Stimulated activated CD4-positive, alpha-beta T cell treated with anti-CD3 and anti-CD28 coated beads, Interleukin-15, amount 100 ng/mL, for 1 hour (primary cell): ENCODE measurements at places on chromosomes 1 and 21.

DNA sequence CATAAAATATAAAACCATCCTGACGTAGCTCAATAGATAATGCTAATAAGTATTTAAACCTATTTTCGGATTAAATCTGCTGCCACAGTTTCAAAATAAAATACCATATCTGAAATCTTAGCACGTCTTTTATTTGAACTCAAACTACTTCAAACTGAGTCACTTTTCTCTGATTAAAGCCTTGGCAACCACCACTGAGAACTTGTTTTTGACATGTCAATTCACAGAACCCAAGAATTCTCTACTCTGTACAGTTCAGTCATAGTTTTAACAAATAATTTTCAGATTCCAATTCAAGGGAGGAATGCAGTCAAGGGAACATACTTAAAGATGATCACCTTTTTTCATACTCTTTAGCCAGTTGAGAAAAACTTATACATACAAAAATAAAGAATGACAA lies 643.2 kb downstream of the KCNT2 start:
- DNase-seq = no peak

GRCh38 chr1:94014635-94015488 lies 105.6 kb upstream of the GCLM start:
- no peak for DNase-seq

GRCh38 chr1:65231718-65232330 lies 77.5 kb upstream of the DNAJC6 start:
- no peak for DNase-seq

GRCh38 chr1:83508485-83509151 lies 490.3 kb downstream of the TTLL7 start:
- no peak for DNase-seq

- no peak for DNase-seq
Measured at GRCh38 chr1:115310581-115311473, 27.2 kb downstream of the NGF start.

DNA sequence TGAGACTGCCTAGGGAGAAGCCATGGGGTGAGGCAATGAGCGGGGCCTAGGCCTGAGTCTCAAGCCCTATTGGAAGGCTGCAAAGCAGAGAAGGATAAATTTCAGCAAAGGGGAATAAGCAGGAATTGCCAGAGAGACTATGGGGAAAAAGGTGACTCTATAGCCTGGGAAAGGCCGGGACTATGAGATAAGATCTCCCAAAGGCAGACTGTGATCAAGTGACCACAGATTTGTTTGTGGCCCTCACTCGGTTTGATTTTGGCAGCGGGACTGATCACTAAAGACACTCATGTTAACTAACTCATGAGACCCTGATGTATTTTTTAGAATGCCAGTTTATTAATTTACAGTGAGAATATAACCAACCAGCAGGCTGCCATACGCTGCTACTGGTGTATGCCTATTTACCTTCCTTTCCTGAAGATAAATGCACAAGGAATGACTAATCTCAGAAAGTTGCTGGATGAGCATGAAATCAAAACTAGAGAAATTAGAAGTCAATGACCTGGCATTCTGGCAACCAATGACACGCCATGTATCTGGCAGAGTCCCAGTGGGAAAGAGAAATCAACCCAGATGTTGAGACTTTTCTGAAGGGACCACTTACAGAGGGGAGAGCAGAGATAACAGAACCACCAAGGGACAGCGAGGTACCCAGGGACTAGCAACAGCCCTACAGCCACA lies 4.3 kb downstream of the HSF2BP start:
- DNase-seq = no peak

DNA sequence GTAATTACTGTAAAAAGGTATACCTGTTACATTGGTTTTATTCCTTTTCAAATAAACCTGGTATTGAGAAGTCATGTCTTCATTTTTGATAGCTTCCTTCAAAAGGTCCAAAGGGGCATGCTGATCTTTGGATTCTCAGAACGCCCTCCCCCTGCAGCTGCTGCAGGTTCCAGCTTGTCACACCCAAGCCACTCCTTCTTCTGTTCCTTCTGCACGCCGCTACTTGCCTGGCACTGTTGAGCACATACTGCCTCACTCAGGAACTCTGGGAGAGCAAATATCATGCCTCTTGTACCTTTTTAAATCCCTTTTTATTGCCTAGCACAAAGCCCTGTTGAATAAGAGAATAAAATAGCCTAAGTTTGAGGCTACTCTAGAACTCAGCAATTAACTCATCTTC lies 136.9 kb downstream of the BARHL2 start:
- DNase-seq = no peak

- DNase-seq = no peak
Measured at GRCh38 chr1:26021647-26022403, at the start of gene EXTL1. Gene EXTL1 (plus strand): TSS chr1:26021775. CDS start chr1:26022647, 872 bp downstream.

DNA sequence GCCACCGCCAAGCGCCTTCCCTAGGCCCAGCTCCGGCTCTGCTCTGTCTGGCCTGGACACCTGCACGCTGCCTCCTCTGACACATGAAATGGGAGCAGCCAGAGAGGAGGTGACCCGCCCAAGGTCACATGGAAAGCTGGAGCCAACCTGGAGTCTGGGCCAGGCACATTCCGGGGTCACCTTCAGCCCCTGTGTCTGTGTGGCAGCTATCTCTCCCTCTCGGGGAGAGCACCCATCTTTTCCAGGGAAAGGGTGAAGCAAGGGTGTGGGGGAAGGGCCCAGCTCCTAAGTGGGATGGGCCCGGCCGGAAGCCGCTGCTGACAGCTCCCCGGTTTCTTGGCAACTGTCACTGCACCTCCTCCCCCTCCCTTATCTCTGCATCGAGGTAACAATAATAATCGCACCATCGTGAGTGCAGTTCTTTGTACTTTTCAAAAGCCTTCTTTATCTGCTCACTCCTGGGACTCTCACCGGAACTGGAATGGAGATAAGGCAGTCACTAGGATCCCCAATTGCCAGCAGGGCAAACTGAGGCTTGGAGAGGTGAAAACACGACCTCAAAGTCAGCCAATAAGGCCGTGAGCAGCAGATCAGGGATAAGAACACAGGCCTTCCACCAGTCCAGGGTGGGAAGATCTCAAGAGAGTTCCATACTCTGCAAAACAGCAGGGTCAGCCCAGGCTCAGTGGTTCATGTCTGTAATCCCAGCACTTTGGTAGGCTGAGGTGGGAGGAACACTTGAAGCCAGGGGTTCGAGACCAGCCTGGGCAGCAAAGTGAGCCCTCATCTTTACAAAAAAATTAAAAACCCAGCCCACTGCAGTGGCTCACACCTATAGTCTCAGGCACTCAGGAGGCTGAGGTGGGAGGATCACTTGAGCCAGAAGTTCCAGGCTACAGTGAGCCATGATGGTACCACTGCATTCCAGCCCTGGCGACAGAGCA lies 36.9 kb downstream of the RAP1GAP start:
- DNase-seq = no peak

DNA sequence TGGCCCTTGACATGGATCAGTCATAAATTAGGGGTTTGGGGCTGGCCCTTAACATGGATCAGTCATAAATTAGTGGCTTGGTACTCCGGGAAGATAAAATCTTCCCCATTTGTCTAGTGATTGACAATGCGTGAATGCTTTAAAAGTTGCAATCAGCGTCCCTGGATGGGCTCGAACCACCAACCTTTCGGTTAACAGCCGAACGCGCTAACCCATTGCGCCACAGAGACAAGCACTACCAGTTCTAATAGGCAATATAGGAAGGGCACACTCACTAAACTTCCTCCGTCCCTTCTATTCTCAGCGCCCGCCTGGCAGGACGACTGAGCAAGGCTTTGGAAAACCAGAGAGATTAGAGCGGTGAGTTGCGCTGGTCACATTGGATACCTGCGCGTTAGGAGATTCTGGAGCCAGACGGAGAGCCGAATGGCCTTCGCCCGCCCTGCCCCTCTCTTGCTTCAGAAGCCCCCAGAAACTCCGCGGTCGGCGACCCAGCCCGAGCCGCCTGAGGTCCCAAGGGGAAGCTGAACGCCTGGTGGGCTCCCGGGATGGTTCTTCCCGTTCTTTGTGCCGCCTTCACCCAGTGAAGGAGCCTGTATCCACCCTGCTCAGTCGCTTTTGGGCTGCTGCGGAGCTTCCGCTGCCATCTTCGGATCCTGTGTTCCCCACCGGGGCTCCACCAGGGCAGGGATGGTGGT lies 235.9 kb downstream of the FAM72C start:
- no peak for DNase-seq

- no peak for DNase-seq
Measured at GRCh38 chr1:221117548-221117951, 238.3 kb downstream of the HLX start.

DNA sequence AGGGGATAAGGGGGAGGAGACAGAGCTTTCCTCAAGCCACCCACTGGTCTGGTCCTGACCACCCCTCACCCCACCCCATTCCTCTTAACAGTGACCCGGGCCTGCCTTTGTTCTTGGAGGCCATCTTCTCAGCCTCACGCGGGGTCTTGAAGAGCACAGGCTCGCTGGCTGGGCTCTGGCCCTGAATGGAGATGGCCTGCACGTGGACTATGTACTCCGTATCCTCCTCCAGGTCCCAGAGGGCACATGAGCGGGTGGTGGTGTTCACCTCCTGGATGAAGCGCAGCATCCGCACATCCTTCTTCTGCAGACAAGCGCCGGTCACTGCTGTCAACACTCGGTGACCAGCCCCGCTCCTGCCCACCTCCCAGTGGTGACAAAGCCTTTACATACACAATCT lies 2.6 kb downstream of the FNDC5 start:
- no peak for DNase-seq

- no peak for DNase-seq
Measured at GRCh38 chr1:94095744-94096469, 25.0 kb downstream of the ABCA4 start.

DNA sequence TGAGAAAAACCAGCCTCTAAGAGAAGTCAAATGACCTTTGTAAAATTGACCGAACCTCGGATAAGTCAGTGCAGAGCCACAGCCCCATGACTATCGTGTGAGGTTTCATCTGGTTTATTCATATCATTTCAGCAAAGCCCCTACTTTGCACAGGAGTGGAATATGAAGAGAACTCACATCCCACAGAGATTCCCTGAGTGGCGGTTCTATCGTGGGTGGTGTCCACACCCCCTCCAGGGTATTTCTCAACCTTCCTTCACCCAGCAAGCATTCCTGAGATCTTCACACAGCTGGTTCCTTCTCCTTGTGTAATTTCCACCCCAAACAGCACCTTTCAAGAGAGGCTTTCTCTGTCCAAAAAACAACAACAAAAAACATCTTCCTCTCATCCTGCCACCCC lies 47.5 kb downstream of the EVA1C start:
- no peak for DNase-seq
